Mesenchymal stem cell (in vitro differentiated cells and primary cell): ENCODE measurements at places on chromosomes 6 and 20.

DNA sequence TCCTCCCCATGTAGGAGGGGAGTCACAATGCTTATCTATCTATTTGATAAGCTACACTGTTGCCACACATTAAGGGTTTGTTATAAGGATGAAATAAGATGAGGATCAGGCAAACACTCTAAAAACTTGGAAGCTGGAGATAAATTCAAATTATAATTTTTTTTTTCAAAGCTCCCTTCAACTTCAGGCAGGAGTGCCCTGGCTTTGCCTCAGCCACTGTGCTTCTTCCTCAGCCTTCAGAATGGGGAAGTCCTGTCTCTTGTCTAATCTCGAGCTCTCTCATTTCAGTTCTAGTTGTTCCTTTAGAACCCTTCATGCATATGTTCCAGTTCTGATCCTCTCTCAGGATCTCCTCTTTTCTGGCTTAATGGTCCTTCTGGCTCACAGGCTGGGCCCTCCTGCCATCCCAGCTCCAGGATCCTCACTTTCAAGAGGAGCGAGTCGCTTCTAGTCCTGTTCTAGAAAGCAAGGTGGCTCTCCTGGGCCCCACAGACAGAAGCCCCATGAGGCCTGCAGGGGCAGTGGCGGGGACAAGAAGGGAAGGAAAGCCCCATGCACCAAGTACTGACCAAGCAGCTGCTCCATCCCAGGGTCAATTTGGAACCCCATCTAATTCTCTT, 164.3 kb downstream of the VEGFA start:
- H3K4me3 ChIP-seq, result no peak overlapping the region
- no peak for DNase-seq
- H3K27me3 ChIP-seq, result no peaks in the 10 kb centered on the region

DNA sequence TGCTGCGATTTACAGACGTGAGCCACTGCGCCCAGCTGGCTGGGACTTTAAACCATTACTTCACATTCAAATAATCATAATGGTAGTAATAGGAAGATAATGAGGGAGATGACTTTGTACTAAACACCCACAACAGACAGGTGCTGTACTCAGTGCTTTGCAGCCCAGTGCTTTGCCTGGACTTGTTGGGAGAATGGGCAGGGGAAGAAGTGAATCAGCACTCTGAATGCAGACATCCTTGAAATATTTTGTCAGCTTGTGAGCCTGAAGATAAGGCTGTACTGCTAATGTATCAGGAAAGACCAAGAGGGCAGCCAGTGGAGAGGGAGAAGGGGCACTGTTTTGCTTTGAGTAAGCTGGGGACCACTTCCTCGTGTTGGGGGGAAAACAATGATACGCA, 17.4 kb downstream of the NKX2-2 start:
- H3K4me3 ChIP-seq, result no peak overlapping the region
- H3K4me1 ChIP-seq, result no peaks in the 10 kb centered on the region
- H3K36me3 ChIP-seq, result no peaks in the 10 kb centered on the region
- no peak overlapping the region for H3K27ac ChIP-seq
- peaks cover 60% of the 10 kb centered on the region for H3K27me3 ChIP-seq

DNA sequence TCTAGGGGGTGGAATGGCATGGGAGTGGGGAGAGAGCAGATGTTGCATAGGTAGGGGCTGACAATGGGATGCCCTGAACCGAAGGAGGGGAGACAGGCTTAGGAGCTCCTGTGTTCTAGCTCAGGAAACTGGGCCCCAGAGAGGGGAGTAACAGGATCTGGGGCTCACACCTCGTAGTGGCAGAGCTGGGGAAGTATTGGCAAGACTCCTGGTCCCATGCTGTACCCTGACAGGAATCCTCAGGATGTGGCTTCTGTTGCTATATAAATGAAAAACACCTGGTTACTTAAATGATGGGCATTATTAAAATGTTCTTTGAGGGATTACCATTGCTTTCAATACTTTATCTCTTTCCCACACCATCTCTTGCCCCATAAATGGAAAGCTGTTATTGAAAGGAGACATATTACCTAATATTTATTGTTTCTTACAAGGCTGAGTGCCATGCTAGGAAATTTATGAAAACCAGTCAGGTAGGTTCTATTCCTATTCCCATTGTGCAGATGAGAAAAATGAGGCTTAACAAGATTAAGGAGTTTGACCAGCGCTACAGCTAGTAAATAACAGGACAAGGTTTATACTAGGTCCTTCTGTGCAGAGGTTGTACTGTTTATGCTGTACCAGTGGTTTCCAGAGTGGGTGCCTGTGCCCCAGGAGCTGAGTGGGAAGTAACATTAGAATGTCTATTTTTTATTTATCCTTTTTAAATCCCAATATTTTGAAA, 35.3 kb upstream of the TCP11 start:
- no peaks in the 10 kb centered on the region for H3K36me3 ChIP-seq
- no peak overlapping the region for H3K27ac ChIP-seq
- no peak for DNase-seq
- no peaks in the 10 kb centered on the region for H3K4me1 ChIP-seq
- no peaks in the 10 kb centered on the region for H3K27me3 ChIP-seq

DNA sequence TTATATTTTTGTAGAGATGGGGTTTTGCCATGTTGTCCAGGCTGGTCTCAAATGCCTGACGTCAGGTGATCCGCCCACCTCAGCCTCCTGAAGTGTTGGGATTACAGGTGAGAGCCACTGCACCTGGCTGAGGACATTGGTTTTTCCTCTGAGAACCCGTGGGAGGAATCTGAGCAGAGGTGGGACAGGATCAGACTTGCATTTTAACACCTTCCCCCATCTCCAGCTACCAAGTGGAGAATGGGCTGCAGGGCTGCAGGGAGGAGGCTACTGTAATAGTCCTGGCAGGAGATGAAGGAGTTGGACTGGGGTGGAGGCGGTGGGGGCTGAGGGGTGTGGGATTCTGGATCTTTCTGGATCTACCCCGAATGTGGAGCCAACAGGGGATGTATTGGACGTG, 24.5 kb downstream of the FAM110A start:
- no peaks in the 10 kb centered on the region for H3K27me3 ChIP-seq
- no peaks in the 10 kb centered on the region for H3K36me3 ChIP-seq
- no peak overlapping the region for H3K27ac ChIP-seq
- H3K4me3 ChIP-seq, result no peak overlapping the region
- no peak for DNase-seq

DNA sequence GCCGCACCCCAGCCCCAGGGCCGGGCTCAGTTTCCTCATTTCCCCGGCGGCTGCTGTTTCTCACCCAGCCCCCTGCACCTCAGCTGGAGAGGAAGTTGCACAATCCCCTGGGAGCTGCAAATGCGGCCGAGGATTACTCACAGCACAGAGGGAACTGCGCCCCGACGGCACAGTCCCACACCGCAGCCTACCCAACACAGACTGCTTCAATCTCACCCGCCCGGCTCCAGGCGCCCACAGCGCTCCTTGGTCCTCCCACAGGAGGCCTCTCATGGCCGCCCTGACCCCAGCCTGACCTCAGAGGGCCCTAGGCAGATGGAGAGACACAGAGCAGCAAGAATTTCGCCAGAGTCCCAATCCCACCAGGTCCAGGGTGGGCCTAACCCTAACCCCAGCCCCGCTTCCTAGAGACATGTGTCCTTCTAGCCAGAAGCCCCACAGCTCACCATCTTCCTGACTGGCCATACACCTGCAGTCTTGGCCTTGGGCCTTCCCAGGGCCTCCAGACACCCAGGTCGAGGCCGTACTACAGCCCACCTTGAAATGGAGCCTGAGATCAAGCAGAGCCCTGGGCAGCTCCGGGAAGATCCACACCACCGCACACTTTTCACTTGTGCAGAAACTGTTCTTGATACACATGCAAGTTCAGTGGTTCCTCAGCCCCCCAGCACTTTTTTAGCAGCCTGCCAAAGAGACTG, 11.7 kb downstream of the TFEB start:
- no peak overlapping the region for H3K4me3 ChIP-seq
- H3K27ac ChIP-seq, result peak overlapping the region; percentile 85
- DNase-seq, result peak; percentile 94
- peaks cover 20% of the 10 kb centered on the region for H3K36me3 ChIP-seq
- H3K27me3 ChIP-seq, result no peaks in the 10 kb centered on the region

GRCh38 chr6:160071805-160072690, 49.6 kb upstream of the SLC22A1 start:
- no peak for DNase-seq
- no peaks in the 10 kb centered on the region for H3K27me3 ChIP-seq
- H3K36me3 ChIP-seq, result peaks cover 98% of the 10 kb centered on the region
- no peak overlapping the region for H3K4me3 ChIP-seq
- no peak overlapping the region for H3K27ac ChIP-seq

DNA sequence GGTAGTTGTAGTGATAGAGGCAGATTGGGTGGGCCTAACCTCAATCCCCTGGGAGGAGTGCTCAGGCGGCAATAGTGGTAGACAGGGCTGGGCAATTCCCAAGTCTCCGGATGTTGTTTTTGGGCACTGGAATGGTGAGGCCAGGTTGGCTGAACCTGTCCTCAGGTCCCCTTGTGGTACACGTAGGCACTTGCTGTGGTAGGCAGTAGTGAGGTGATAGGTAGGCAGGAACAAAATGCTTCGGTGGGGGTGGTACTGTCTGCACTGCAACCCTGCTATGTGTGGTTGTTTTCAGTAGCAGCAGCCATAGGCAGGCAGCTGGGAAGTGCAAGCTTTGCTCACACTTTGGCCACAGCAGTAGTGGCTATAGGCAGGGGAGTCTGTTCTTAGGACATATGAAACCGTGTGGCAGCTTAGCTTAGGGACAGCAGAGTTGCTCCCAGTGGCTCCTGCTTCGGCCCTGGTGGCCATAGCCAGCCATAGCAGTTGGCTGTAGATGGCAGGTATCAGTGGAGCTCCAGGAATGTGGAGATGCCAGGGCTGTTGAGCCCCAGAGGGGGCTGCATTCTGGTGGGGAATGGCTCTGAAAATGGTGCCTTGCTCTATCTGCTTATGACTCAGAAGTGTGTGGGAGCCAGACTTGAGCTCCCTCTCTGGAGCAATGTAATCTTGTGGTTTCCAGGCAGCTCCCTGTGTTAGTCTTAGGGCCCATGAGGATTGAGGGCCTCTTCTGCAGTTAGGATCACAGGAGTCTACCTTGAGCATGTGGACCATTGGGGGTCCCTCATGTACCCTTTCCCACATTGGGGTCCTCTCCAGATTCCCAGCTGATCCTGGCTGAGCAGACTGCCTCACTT, 241.8 kb upstream of the BMP2 start:
- peaks cover 4% of the 10 kb centered on the region for H3K36me3 ChIP-seq
- no peak overlapping the region for H3K4me3 ChIP-seq
- peak; percentile 70 for DNase-seq
- peaks cover 3% of the 10 kb centered on the region for H3K27me3 ChIP-seq
